Caudate nucleus (tissue), 63 donors: ENCODE measurements at places on chromosomes 6 and 20.

DNA sequence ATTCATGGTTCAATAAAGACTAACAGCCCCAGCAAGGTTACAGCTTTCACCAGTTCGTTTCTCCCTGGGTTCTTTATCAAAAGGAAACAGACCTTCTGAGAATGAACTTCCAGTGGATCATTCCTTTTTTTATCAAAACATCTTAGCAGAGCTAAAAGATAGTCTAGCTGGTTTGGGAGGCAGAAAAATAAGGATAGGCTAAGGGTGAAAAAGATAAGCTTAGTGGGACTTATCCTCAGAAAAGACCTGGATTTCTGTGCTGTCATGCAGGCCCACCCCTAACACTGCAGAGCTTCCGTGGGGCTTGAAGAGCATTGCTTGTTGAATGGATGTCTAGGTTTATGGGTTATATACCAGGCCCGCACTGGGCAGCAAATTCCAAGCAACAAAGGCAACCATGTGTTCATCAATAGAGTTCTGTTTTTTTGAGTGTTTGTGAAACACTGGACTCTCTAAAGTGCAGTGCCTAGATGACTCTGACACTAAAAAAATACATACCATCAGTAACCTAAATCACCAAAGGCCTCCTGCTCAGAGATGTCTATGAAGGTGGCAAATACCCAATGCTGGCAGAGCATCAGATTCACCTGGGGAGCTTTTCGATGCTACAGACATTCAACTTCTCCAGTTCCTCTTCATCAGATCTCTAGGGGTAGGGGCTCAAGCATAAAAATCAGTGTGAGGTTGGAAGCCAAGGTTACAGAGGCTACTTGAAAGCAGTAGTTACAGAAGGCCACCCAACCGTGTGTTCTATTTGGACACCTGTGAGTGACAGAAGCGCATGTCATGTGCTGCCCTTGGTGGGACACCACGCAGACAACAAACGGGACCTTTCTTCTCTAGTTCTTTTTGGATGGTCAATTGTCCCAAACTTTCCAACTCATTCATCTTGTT, 53.0 kb downstream of the TNFAIP3 start:
- no peak for DNase-seq

GRCh38 chr6:162719528-162719927, 8.0 kb downstream of the PRKN start:
- DNase-seq: no peak

DNA sequence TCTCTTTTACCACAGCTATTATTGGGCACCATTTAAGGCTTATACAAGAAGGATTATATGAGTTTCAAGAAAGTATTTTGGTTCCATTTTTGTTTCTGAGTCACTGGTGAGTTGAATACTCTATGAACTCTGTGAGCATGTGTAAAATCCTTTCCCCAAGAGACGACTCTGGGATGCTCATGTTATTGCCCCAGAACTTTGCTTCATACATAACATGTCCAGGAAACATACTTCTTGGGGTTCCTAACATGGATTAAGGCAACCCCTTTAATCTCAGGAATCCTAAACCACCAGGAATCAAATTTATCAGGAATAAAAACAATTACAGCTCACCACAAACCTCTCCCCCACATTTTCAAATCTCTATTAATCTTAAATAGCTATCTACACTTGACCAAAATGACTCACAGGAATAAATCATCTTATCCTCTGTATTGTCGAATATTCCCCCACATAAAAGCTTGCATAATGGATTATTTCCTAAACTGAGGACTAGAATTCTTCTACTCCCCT, 117.5 kb upstream of the COL21A1 start:
- no peak for DNase-seq

DNA sequence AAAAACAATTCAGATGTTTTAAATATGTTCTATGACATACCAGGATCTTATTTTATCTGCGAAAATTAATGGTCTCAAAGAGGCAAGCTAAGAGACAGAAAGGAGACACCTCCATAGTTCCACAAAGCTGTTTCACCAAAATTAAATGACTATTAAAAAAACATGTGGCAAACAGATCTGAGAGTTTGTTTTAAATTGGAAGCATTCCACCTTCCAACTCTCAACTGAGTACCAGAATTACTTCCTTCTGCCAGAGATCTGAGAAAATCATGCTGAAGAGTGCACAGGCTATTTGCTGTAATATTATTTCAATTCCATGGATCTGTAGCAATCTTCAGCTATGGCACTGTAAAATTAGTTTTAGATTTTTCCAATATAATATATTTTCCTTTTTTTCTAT, 669.5 kb upstream of the MARCKS start:
- DNase-seq: no peak

GRCh38 chr6:13480631-13481501, 6.5 kb downstream of the GFOD1 start:
- no peak for DNase-seq
